ENCODE measurements at places on chromosomes 7 and 10.

GRCh38 chr7:131436384-131436783, 108.7 kb downstream of the MKLN1 start:
- DNase-seq = no peak

DNA sequence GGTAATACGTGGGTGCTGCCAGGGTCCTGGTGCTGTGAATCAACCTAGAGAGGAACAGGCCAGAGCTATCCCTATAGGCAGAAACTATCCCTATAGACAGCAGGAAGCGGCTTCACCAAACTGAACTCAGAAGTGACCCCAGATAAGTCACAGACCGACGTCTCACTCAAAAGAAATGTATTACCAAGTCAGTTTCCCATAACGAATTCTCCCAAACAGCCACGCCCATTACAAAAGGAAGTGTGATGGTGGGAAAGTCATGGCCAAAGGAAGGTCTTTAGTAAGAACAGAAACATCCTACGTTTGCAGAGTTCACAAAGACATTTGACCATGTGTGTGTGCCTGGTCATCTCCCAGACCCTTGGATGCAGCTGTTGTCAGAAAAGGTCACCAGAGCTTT, 470.8 kb upstream of the ADARB2 start:
- no peak for DNase-seq

GRCh38 chr7:38839851-38840250, 69.1 kb downstream of the VPS41 start:
- no peak for DNase-seq

GRCh38 chr10:1085258-1085657, 29.1 kb downstream of the WDR37 start:
- no peak for DNase-seq

DNA sequence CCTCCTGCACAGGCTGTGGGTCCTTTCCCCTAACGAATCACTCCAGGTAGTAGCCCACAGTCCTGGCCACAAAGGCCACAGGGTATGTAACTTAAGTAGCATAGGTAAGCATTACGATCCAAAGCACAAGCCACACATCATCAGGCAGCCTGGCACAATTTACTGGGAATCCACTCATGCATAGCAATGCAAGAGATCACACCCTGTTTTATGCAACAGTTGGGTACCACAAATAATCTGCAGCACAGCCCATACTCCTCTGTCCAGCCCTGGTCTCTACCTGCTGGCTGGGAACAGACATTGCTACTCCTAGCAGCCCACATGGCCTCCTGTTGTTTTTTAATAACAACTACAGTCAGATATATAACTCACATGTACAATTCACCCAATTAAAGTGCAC, 34.3 kb downstream of the SRPK2 start:
- no peak for DNase-seq

DNA sequence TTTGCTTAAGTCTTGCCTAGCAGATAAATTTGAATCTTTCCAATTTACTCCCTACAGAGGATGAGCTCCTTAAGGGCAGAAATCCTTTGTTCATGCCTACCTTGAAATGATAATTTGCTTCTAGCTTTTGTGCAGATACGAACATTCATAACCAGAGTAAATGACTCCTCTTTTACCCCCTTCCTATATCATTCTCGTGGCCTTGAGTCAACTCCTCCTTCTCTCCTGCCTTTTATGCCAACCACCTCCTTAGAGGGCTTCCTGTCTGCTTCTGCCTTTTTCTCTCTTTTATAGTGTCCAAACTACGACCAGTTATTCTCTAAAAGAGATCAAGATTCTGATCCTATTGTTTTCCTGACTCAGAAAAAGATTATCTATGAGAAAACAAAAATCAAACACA, 36.4 kb downstream of the MYPN start:
- DNase-seq = no peak

GRCh38 chr10:8192301-8192700, 137.8 kb downstream of the GATA3 start:
- no peak for DNase-seq

All from stimulated activated CD8-positive, alpha-beta memory T cell treated with anti-CD3 and anti-CD28 coated beads, Interleukin-2, amount 100 ng/mL, for 1 hour (primary cell).